Naive B cell (primary cell): ENCODE measurements at places on chromosomes 3 and 15.

DNA sequence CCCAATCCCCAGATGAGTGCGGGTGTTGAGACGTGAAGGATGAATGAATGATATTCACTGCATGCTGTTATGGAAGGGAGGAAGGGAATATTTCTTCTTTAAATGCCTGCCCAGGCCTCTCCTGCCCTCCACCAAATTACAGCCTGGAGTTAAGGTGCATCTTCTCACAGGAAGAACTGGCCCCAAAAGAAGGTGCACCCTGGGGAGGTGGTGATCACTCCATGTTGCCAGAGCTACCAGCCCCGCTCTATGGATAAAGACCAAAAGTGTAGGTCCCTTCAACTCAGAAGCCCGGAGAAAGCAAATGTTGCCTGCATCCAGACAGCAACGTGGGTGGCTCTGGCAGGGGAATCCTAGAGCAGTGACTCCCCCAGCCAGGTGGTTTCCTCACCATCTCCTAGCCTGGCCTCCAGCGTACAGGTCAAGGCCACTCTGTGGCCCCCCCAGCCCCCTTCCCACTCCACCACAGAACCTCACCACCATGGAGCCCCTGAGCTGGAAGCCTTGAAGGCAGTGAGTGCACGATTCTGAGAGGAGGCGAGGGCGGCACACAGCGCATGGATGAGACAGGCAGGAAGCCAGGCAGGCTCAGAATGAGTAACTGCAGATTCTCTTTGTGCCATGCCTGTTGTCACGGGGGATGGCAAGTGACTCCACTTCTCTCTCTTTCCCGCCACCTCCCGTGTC is 3.5 kb upstream of the VIPR1 start:
- no peak overlapping the region for H3K4me3 ChIP-seq
- H3K27ac ChIP-seq, result no peak overlapping the region
- peaks cover 14% of the 10 kb centered on the region for H3K4me1 ChIP-seq

DNA sequence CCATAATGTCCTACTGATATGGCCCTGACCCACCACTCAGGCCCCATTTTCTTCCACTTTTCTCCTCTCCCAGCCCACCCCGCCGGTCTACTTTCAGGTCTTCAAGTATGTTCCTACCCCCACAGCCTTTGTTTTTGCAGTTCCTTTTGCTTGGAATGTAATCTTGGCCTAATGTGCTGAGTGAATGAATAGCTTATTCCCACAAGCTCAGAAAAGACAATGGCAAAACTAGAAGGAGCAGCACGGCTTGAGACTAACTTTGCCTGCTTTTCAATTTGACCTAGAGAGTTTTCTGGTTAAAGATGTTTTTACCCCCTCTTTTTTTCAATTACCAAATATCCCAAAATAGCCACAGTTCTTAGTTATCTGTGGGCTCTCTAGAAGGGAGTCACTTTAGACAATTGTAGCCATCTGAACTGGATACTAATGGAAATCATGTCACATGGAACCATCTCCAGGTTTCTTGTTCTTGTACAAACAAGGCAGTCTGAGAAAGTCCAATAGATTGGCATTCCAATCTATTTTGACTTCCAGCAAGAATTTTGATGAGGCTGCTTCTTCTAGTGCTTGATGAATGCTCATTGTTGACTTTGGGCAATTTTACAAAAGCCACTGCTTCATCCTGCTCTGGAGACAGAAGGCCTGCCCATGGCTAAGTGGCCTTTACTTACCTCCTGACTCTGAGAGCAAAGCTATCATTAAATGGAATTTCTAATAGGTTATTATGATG is 16.3 kb upstream of the LMCD1 start:
- H3K36me3 ChIP-seq, result no peaks in the 10 kb centered on the region
- H3K4me3 ChIP-seq, result no peak overlapping the region
- H3K27ac ChIP-seq, result no peak overlapping the region
- no peaks in the 10 kb centered on the region for H3K4me1 ChIP-seq
- H3K27me3 ChIP-seq, result no peaks in the 10 kb centered on the region
- DNase-seq, result no peak

GRCh38 chr3:178823150-178823549 is 248.5 kb downstream of the ZMAT3 start:
- no peak overlapping the region for H3K4me3 ChIP-seq
- peaks cover 8% of the 10 kb centered on the region for H3K27me3 ChIP-seq
- no peak for DNase-seq
- no peaks in the 10 kb centered on the region for H3K4me1 ChIP-seq

- H3K4me1 ChIP-seq, result peaks cover 3% of the 10 kb centered on the region
- H3K27me3 ChIP-seq, result no peaks in the 10 kb centered on the region
- peaks cover 25% of the 10 kb centered on the region for H3K36me3 ChIP-seq
- H3K27ac ChIP-seq, result no peak overlapping the region
- no peak for DNase-seq
These were observed 72.8 kb upstream of the MYO5C start for GRCh38 chr15:52368402-52368801.
